ENCODE measurements at places on chromosomes 12 and 14.

DNA sequence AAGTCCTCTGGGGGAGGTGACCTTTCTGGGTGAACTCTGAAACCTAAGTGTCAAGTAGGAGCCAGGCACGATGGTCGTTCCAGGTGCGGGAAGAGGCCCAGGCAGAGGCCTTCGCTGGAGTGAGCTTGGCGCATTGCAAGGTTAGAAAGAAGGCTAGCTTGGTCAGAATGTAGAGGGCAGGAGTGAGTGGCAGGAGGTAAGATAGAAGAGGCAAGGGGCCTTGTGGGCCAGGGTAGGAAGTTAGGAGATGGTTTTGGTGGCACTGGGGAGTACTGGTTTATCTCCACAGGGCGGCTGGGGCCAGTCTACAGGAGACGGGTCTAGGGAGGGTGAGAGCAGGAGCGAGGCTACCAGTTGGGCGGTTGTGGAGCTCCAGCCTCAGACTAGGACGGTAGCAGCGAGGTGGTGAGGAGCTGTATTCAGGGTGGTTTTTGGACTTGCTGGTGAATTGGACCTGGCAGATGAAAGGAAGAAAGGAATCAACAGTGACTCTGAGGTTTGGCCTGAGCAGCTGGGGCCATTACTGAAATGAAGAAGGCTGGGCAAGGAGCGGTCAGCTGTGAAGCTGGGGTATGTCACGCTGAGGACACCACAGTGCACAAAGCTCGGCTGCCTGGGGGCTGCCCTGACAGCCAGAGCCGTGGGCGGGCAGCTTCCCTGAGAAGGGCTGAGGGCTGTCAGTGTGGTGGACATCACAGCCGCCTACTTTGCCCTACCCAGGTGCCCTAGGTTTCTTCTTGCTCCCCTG is 9.0 kb downstream of the MLXIP start:
- peak overlapping the region; percentile 41 for H3K27ac ChIP-seq
- H3K36me3 ChIP-seq, result no peaks in the 10 kb centered on the region
- H3K4me3 ChIP-seq, result no peak overlapping the region

DNA sequence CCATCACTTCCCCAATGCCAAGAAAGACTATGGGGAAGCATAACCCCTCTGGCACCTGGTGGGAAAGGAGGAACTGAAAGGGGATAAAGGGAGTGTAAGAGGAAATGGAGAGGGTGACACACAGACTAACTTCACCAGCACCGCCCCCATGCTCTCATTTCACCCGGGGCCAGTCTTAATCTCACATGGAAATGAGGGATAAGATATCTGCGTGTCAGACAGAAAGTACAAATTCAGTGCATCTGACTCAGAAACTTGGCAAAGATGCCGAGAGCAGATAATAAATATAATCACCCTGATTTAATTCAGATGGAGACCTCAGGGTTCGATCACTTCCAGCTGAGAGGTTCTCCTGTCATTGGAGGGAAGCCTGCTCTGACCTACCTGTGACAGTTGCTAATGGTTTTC is 191.6 kb downstream of the DUSP6 start:
- no peaks in the 10 kb centered on the region for H3K36me3 ChIP-seq
- peak; percentile 8 for DNase-seq
- no peaks in the 10 kb centered on the region for H3K27me3 ChIP-seq
- H3K27ac ChIP-seq, result no peak overlapping the region
- H3K4me3 ChIP-seq, result no peak overlapping the region
- peaks cover 28% of the 10 kb centered on the region for H3K4me1 ChIP-seq

GRCh38 chr14:70317091-70317968 is 42.2 kb downstream of the COX16 start:
- H3K27me3 ChIP-seq, result no peaks in the 10 kb centered on the region
- H3K27ac ChIP-seq, result no peak overlapping the region
- no peak overlapping the region for H3K4me3 ChIP-seq

DNA sequence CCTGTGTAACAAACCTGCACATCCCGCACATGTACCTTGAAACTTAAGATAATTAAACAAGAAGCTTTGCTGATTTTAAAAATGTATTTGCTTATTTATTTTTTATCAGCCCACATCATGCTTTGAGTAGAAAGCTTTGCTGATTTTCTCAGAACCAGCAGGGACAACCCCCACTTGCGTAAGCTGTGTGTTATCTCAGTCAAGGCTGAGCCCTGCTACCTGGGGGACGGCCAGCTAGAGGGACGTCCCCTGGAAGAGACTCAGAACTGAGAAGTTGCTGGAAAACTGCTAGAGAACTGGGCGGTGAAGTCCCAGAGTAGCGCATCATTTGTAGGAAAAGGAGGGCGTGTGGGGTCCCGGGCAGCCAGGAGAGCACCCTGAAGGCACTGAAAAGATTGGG is 4.1 kb upstream of the PLEK2 start:
- no peak overlapping the region for H3K4me3 ChIP-seq
- no peak overlapping the region for H3K27ac ChIP-seq

DNA sequence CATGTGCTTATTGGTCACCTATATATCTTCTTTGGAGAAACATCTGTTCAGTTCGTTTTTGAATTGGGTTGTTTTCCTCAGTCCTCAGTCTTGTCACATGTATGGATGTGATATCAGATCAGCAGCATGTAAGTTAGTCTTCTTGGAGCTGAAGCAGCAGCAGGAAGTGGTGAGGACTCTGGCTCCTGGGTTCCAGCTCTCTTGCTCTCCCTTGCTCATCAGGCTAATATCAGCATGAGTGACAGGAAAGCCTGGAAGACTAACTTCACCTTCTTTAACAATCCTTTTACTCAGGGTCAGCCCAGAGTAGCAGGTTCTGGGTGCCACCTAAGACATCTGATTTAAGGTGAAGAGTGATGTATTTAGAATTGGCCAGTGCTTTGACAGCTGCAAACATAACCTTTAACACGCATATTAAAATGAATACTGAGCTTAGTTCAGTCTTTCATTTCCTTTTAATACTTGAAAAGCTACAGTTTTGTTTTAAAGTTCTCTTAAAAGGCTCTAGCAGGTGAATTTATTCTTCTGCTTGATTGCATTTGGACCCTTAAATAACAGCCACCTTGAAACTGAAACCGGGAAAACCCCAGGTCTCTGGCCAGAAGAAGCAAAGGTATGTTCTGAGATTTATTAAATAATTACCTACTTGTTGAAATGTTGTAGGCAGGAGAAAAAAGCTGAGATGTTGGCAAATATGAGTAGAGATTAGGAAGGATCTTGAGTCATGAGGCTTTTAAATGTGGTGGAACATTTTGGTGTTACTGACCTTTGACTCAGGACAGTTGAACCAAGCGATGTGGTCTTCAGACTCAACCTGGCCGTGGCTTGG is 54.3 kb downstream of the DRAM1 start:
- no peak overlapping the region for H3K27ac ChIP-seq
- DNase-seq, result no peak
- H3K4me1 ChIP-seq, result no peaks in the 10 kb centered on the region
- no peaks in the 10 kb centered on the region for H3K36me3 ChIP-seq
- no peaks in the 10 kb centered on the region for H3K27me3 ChIP-seq

DNA sequence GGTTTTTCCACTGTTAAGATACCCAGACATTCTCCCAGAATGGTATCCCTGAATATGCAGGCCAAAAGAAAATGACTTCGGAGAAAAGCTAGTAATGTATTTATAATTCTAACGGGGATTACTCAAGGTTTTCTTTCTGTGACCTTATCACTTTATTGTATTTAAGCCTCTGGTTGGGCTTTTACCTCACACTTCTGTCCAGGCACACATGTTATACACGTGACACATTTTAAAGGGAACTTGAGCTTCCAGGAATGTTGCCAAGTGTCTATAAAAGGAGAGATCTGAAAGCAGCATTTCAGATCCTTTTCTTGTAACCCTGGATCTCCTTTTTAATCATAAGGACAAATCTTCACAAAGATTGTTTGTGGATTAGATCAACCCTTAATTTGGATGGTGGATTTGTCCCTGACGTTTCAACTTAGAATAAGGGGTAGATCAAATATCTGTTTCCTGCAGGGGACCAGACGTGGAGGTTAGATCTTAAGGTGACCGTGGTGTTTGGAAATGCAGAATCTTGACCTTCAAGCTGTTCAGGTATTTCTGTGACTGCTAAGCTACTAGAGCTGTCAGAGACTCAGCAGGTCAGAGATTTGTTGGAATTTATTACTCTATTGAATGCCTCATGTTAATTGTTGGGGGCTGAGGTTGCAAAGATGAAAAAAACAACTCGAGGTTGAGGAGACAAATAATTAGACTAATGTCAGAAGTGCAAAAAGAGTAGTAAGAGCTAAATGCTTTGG is 1.5 kb downstream of the CIPC start:
- no peaks in the 10 kb centered on the region for H3K27me3 ChIP-seq
- H3K4me3 ChIP-seq, result peak overlapping the region; percentile 96
- peaks cover 44% of the 10 kb centered on the region for H3K4me1 ChIP-seq
- peak overlapping the region; percentile 98 for H3K27ac ChIP-seq
